ENCODE measurements at places on chromosomes 13 and 19.

DNA sequence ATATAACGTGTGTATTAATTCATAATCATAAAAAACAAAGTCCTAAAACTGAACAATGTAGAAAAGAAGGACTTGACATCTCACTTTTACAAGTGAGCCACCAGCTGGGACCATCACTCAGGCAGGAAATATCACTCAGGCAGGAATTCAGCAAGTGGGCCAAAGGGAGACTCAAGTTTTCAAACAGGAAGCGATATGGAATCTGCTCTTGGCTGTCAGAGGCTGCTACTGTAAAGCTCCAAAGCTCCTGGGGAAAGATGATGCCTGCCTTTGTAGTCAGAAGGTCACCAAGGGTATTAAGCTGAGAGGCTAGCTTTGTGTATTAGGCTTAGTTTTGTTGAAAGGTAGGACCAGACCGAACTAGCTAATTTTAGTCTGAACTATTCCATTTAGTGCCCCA is 5.5 kb upstream of the AKAP11 start:
- DNase-seq = no peak

GRCh38 chr19:39223703-39224279 is 19.7 kb upstream of the SYCN start:
- DNase-seq = no peak

DNA sequence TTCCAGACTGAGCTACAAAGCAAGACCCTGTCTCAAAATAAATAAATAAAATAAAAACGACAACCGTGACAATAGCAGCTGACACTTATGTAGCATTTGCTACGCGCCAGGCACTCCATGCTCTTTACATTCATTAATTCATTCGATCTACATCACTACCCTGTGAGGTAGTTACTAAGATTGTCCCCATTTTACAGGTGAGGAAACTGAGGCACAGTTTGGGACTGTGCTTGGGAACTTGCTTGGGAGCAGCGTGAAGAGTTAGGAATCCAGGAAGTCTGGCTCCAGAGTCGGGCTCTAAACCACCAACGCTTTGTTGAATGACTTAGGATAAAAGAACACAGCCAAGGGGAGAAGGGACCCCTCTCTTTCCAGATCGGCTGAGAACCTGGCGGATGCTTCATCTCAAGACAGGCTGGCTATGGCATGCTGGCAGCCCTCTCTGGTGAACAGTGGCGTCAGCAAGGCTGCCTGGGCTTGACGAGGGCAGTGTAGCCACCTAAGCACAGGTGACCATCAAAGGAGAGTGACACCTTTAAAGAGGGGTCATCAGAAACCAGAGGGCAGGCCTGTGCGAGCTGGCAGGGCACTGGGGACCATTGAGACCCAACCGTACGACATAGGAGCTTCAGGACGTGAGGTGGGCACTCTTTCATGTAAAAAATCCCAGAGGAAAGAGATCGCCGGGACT is 591 bp downstream of the DOHH start:
- no peak for DNase-seq

GRCh38 chr19:18520848-18521691 is 800 bp downstream of the ELL start:
- peak; percentile 26 for DNase-seq
